ENCODE measurements at places on chromosomes 6 and 20.

GRCh38 chr6:41597246-41598000, 40.8 kb upstream of the MDFI start:
- no peak for DNase-seq

DNA sequence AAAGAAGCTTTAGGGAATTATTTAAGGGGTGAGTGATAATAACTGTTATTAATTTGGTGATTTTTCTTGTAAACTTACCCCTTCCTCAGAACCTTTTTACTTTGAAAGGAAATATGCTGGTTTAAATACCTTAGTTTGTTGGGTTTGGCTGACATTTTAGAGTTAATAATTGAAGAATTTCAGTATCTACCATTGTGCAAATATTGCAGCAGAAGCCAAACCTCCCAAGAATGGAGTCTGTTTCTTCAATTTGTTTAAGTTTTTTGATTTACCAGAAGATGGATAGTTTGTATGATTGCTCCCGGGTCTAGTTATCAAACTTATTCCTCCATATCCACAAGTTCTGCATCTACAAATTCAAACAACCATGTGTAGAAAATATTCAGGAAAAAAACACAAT, 77.1 kb downstream of the ATRN start:
- no peak for DNase-seq

GRCh38 chr20:49684335-49684997, 29.2 kb downstream of the B4GALT5 start:
- DNase-seq: no peak

DNA sequence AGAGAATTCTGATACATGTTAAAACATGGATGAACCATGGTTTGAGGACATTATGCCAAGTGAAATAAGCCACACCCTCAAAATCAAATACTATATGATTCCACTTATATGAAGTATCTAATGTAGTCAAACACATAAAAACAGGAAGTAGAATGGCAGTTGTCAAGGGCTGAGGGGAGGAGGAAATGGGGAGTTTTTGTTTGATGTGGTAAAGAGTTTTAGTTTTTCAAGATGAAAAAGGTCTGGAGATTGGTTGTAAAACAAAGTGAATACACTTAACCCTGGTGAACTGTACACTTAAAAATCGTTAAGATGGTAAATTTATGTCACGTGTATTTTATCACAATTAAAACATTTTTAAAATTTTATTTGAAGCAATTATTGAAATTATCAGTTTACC, 127.4 kb upstream of the GRIK2 start:
- DNase-seq: no peak

DNA sequence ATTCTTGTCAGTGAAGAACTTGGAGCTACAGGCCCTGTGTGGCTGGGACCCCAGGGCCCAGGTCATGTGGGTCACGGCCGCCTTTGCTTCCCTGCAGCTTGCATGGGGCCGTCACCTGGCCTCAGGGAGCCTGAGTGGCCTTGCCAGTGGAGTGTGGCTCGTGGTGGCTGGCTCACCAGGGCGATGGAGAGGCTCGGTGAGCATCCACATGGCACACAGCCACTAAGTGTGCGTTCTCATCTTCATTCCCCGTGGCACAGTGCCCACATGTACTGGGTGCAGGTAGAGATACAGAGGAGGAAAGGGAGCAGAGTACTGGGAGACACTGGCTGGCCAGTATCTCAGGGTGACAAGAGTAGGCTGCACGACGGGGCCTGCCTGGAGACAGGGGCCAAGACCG, 21.5 kb downstream of the MANBAL start:
- DNase-seq: no peak

- DNase-seq: no peak
Observed at GRCh38 chr6:161308075-161308655, 34.3 kb upstream of the AGPAT4 start.

- no peak for DNase-seq
Observed at GRCh38 chr20:18718129-18718528, 95.5 kb upstream of the SCP2D1 start.

DNA sequence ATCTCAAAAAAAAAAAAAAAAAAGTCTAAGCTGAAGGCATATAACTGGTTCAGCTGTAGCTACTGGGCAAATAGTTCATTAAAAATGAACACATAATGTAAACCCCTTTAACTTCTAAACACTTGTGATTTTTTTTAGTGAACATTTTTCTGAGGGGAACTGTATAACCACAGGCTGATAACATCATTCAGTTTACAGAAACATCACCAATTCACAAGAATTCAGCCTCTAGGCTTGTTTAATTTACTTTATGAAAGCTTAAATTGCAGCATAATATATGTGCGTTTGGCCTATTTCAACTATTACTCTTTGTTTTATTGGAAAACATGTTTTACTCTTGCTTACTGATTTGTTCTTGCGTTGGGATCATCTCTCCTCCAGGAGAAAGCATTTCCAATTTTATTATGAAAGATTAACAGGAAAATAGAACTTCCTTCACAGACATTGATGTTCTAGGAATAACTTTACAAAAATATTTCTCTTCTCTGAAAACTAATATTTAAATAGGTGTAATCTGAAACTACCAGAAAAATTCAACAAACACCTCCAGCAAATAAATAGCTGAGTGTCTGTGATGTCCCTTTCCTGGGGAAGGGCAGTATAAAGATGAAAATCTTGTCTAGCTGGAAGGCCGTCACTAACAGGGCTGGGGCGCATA, 284.5 kb downstream of the UST start:
- no peak for DNase-seq

DNA sequence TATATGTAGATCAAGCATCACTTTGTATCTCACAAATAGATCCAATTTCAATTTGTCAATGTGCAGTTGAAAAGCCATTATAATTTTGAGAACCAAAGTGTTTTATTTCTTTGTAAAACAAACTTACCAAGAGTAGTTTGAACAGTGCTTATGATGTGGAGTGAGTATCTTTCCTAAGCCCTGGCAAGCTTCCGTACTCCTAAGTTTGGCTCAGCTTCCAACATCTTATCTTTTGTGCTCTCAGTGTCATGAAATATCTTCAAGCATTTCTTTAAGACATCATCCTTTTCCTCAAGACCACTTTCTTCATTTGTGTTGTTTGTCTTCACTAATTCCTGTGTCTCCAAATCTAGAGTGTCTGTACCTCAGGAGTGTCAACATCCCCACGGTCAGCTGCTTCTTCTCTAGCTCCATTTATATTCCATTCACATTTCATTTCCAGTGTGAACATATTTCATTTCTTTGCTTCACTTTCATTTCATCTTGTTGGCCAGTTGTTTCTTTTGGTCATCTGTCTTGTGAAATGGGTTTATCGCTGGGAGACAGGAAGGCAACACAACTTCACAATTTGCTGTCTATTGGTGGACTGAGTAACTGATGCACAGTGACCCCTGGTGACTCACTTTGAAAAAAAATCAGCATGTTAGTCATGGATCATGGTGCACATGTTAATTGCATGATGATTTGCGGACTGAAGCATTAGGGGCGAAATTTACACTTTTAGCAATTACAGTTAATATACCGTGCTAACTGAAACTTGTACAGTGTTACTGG, 36.9 kb downstream of the SLC24A3 start:
- no peak for DNase-seq

GRCh38 chr20:41894255-41894963, 276.2 kb upstream of the CHD6 start:
- no peak for DNase-seq

DNA sequence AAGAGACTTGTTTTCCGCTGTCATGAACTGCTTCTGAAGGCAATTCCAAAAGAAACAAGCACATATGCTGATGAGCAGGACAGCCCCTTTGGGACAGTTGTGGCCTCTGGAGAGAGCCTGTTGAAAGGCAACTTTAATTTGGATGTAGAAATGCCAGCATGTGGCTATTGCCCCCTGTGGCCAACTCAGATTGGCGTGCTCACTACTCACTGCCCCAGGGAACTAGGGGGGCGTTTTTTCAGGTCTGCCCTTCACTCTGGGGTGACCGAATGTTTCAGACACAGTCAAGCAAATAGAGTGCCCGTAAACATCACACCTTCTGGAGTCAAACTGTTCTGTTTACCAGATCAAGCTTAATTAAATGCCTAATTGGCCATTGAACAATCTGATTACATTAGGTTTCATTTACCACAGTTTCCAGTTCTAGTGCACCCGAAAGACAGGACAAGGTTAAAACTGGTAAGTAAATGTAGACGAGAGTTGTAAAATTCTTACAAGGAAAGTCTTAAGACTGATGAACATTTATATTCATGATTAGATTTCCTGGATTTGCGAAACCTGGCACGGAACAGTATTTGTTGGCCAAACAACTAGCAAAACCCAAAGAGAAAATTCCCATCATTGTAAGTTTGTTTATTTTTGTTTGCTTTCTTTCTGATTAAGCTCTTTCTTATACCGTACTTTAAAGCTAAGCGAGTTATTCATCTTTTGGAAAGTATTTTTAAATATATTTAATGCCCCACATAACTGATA, 75.9 kb upstream of the SYNJ2 start:
- DNase-seq: peak; percentile 63

DNA sequence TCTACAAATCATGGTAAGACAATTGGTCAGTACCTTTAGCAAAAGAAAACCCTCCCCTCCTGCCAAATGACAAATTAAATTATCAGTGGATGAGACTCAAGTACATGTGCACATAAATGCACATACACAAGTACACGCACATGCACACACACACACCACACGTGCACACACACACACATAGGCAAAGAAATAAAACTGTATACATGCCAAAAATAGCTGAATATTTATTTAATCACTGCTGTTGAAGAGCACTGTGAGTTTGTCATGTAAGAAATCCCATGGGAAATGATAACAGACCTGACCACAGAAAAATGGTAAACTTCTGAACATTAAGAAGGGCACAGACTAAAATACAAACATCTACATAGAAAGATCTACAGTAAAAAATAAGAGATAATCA, 46.6 kb upstream of the TNFAIP3 start:
- DNase-seq: no peak

- DNase-seq: peak; percentile 46
Observed at GRCh38 chr6:36246506-36247268, 23.2 kb upstream of the PNPLA1 start.

DNA sequence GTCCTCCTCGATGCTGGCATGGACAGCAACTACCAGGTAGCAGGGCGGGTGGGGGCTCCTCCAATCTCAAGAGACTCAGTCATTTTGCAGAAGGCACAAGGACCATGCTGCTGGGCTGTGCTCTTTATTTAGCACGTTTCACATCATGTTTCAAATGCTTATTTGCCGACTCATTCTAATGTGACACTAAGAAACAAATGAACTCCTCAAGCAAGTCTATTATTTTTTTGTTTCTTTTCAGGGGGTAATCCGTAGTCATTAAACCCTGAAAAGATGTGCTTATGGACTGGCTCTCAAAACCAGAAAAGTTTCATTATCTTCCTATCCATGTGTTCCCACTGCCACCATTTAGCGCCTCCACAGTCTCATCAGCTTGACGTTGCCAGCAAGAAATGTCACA, 92.9 kb downstream of the ANKS1A start:
- no peak for DNase-seq

GRCh38 chr20:37925265-37926165, 22.6 kb downstream of the VSTM2L start:
- DNase-seq: peak; percentile 69

DNA sequence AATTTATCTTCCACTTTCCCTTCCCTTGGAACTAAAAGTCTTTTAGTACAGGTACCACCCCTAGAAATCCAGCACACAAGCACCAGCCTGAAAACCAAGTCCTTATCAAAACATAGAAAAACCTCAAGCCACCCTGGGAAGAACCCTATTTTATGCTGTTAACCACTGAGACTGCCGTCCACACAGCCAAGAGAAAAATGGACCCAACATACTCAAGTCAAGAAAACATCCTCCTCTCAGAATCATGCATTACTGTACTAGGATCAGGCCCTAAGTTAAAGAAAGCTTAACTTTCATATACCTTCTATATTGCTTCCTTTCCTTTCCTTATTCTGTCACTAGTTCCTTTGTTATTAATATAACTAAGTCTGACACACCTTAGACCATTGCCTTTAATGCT, 16.9 kb upstream of the GOPC start:
- DNase-seq: no peak

- no peak for DNase-seq
Observed at GRCh38 chr6:158621694-158622544, 22.6 kb downstream of the DYNLT1 start.

DNA sequence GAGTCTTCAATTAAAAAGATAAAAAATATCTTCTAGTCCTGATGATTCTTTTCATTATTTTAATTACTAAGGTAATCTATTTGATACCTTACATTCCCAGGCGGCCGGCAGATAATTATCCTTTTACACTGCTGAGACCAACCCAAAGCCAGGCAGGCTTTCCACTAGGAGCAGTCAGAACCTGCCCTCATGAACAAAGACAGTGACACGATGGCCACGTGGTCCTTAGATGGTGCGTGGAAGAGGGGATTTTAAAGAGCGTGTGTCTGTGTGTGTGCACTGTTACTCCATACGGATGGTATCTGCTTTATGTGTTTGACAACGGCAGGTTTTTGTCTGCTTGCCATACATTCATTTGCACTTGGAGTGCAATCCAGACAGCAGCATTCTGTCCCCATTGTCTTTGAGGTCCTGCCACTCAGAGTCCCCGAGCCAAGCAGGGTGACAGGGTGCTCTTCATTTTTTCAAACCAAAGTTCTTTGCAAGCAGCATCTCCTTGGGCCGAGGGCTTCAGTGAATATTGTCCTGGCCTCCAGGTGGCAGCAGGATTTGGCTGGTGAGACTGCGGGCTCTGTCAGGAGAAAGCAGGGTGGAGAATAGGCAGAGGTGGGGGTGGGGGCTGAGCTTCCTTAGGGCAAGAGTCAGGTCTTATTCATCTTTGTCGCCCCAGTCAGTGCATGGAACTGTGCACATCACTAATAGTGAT, 260.5 kb downstream of the NRN1 start:
- peak; percentile 88 for DNase-seq

- DNase-seq: no peak
Observed at GRCh38 chr20:19328676-19329075, 116.2 kb downstream of the SLC24A3 start.

GRCh38 chr20:54254596-54254995, 46.7 kb downstream of the PFDN4 start:
- DNase-seq: no peak

- no peak for DNase-seq
Observed at GRCh38 chr6:126147291-126147815, 161.0 kb downstream of the TRMT11 start.

- DNase-seq: no peak
Observed at GRCh38 chr6:37135835-37136694, 33.9 kb upstream of the PIM1 start.

- DNase-seq: no peak
Observed at GRCh38 chr6:1315201-1315559, 3.3 kb downstream of the FOXQ1 start.

- DNase-seq: no peak
Observed at GRCh38 chr6:10668126-10668917, 26.1 kb downstream of the C6orf52 start.

- DNase-seq: no peak
Observed at GRCh38 chr6:138815797-138816528, 20.1 kb downstream of the ECT2L start.

DNA sequence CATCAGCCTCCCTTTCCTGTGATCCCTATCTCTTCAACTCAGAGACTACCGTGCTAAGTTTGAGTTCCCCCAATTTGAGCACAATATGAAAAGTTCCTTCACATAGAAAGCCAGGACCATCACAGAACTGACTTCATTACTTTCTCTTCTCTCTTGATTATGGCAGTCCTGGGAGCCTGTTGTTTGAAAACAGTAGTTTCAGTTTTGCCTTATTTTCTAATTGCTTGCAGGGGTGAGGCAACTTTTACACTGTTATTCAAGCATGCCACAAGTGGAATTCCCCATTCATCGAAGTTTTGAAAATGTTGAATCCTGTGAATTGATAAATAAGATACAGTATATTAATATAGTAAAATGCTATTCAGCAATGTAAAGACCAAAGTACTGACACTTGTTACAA, 569.7 kb upstream of the MARCKS start:
- DNase-seq: no peak
